ENCODE measurements at places on chromosomes 16 and 17.

DNA sequence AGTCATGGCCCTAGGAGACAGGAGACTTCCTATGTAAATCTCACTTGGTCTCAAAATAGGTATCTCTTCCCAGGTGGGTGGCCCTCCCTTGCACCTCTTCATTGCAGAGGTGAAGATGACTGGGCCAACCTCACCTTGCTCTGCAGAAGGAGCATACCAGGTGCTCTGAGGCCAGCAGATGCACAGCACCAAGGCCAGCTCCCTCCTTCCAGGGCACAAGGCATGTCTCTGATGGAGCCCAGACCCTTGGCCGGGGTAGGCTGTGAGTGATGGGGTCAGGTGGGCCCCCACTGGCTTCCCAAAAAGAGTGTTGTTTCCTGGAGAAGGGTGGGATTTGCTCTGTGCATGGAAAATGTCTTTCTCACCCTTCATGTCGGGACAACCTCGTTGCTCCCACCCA, 12.8 kb downstream of the CACNG5 start:
- no peak for DNase-seq

GRCh38 chr17:44961921-44962350, 6.2 kb downstream of the C1QL1 start:
- DNase-seq = no peak

- no peak for DNase-seq
Measured at GRCh38 chr16:3470723-3471122, 24.6 kb downstream of the C16orf90 start.

GRCh38 chr17:44792276-44792675, 33.5 kb downstream of the ADAM11 start:
- DNase-seq = no peak

DNA sequence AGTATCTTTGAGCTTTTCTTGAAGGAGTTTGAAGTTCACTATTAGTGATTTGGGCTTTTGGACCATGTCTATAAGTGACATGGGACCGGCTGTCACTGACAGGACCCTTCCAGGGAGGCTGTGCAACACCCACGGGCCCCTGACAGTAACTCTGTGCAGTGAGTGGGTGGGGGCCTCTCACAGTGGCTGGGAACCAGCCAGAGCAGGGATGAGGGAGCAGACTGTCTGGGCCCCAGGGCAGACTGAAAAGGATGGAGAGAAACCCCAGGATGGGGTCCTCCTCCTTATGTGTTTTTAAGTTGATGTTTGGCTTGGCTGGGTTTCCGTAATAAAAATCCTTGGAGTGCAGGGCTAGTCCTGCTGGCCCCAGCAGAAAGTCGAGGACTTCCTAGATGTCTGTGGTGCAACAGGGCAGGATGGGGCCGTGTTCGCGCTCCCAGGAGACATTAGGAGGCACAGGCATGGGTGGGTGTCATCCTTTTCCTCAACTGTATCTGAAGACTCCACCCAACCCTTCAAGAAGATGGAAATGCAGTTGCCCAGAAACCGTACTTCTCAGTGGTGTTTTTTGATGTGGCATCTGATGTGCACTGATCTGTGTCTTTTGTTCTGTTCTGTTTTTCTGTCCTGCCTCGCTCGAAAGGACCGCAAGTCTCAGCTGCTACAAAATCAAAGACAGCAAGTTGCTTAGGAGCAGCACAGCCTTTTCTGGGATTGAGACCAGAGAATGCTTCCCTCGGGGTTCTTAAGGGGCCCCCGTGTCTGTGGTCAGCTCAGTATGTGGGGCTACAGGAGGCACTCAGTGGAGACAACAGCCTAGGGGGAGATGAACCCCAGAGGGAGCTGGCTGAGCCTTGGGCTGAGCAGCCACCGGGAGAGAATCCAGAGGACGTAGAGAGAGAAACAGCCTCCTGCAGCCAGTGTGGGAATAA, 24.2 kb downstream of the PLD6 start:
- DNase-seq = no peak

DNA sequence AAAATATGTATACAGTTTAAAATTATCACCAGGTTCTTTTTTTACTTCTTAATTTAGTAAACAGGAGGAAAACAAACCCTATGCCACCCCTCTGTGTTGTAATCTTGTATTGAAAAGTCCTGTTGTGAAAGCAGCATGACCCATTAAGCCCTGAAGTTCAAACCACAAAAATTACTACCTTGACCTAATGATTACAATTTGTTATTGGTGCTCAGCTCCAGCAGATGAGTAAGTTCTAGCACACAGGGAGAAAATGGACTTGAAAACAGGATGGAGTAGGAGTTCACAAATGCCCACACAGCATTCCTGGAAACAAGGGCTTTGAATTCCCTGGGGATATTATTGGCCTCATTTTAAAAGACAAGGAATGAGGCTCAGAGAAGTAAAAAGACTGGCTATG, 505.8 kb upstream of the ERCC4 start:
- DNase-seq = no peak

DNA sequence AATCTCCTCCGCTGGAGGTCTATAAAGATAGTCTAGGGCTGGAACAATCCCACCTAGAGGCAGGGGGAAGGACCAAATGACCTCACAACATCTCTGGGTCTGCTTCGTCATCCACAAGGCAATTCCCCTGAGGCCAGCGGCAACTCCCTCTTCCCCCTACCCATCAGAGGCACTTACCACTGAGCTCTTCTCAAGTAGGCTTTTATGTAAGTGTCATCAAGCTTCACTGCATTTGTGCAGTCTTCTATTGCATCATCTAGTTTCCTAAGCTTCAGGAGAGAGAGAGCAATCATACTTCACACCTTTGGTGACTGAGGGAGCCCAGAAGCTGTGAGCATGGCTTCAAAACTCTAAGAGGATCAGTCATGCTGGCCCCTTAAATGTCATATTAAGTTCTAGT, 21.0 kb downstream of the CNP start:
- no peak for DNase-seq

GRCh38 chr17:83114706-83115105, 35.3 kb downstream of the METRNL start:
- DNase-seq = no peak

DNA sequence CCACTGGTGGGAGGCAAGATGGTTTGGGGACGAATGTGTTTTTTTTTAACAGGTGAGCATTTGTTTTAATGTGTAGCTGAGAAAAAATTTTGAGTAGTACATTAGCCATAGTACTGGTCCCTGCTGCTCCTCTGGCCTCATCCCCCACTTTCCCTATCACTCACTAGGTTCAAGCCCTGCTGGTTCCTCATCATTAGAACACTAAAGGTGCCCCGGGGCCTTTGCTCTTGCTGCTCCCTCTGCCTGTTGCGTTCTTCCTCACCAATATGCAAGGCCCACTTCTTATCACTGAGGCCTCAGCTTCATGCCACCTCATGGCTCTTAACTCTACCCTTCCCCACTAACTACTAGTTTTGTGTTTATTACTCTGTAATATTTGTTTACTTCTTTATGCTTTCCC, 74.5 kb downstream of the GNAO1 start:
- no peak for DNase-seq

DNA sequence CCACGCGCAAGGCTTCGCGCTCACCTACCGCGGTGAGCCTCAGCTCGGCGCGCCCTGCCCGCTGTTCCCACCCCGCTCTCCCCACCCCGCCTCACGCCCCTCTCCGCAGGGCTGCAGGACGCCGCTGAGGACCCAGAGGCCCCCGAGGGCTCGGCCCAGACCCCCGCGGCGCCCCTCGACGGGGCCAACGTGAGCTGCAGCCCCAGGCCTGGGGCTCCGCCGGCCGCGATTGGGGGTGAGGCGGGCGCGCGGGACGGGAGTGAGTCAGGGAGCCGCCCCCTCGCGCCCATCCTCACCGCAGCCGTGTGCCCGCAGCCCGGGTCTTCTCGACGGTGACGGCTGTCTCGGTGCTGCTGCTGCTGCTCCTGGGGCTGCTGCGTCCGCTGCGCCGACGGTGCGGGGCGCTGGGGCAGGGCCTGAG, 1.9 kb upstream of the PAQR4 start:
- DNase-seq = no peak

GRCh38 chr16:56506941-56507340, 12.9 kb downstream of the BBS2 start:
- peak; percentile 66 for DNase-seq

GRCh38 chr17:10139577-10139976, 58.8 kb downstream of the GAS7 start:
- no peak for DNase-seq

GRCh38 chr17:16272111-16272840, 55.3 kb downstream of the PIGL start:
- DNase-seq = no peak

- DNase-seq = peak; percentile 63
Measured at GRCh38 chr17:3879186-3879585, 13.7 kb downstream of the CAMKK1 start.

DNA sequence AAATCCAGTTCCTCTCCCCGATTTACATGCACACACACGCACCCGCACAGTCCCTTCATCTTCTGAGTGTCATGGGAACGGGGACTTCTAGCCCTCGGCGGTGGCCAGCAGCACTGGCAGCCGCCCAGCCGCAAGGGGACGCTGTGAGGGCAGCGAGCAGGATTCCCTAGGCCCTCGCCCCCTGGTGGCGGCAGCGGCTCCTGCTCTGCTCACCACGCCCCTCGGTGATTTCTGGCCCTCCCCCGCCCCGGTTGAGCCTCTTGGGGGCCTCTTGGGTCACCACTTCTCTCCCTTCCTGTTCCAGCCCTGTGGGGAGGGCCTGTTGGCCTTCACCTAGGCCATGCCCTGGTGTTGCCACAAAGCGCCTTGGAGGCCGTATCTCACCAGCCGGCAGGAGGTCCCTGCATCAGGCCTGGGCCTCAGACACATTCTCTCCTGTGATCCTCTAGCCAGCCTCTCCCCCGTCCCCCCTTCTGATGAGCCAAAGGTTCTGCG, 75.2 kb upstream of the KSR1 start:
- no peak for DNase-seq

DNA sequence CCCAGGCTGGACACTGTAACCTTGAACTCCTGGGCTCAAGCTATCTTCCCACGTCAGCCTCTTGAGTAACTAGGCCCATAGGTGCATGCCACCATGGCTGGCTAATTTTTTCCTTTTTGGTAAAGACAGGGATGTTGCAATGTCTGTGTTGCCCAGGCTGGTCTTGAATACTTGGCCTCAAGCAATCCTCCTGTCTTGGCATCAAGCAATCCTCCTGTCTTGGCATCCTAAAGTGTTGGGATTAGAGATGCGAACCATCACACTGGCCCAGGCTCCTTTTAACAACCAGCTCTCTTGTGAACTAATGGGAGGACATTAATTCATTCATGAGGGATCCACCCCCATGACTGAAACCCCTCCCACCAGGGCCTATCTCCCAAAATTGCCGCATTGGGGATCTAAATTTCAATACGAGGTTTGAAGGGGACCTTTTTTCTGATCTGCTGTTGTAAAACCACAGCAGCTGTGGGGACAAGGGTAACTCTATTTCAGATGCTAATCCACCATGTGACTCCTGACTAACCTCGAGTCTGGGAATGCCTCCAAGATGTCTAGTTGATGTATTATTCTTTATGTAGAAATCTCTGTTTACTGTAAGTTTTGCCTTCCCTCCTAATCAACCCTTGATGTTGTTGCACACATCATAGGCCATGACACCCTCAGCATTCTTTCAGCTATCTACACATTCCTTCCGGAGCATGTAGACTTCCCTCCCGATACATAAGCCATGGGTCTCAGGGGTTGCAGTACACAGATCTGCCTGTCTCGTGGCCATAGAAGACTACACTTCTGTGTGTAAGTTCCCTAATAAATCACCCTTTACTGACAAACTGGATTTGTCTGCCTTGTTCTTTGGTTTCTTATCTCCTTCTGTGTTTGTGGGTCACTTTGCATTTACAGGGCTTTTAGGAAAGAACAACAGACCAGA, 37.6 kb downstream of the RNF112 start:
- peak; percentile 95 for DNase-seq

DNA sequence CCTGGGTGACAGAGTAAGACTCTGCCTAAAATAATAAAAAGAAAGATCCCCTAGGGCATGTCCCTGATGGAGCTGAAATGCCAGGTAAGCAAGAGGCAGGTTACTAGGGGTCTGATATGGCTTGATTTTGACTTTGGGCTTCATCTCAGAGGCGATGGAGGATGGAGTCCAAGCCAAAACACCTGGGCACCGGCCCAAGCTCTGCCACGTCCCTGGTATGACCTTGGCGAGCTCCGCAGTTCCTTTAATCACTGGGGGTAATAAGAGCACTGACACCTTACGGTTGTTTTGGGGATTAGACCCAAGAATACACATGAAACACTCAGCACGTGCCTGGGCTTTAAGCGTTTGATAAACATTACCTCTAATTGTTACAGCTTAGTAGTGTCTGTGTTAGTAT, 350.8 kb upstream of the HSBP1 start:
- no peak for DNase-seq

- no peak for DNase-seq
Measured at GRCh38 chr16:9836118-9836736, 346.0 kb downstream of the GRIN2A start.

GRCh38 chr17:5111402-5112204, at the start of gene ZNF232:
TSS of gene ZNF232 (minus strand) at chr17:5111878. CDS start at chr17:5111822, 56 bp downstream.
- peak; percentile 79 for DNase-seq

DNA sequence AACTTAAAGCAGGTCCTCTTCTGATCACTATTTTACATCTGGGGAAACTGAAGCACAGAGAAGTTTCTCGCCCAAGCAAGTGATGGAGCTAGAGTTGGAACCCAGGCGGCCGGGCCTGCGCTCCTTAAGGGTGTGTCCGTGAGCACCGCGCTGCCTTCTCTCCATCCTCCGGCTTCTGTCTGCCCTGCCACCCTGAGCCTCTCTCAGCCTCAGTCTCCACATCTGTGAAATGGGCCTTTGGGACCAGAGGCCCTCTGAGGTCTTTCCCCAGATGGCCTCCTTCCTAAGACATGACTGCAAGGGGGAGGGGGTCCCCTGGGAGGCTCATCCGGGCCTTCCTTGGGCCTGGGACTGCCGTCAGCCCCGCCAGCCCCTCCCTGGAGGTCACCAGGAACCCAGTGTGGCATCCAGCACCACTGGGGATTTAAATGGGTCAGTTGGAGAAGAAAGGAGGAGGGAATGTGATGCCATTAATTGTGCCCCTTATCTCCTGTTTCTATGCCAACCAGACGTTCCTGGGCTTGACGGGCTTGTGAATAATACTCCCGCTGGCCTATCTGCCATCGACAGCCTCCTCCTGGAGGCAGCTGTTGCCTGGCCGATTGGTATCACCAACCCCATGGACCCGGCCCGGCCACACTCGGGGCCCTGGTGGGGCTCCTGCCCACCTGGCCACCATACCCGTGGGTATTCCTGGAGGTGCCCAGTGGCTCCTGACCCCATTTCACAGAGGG, 5.1 kb downstream of the ZFPM1 start:
- DNase-seq = no peak

Measured in stromal cell of bone marrow (primary cell).